ENCODE measurements at places on chromosomes 2 and 18.
A peak's percentile ranks its signal among the peaks of the same experiment; 100 is the strongest.

GRCh38 chr2:30541680-30542079 is 94.6 kb downstream of the LCLAT1 start:
- DNase-seq, result no peak

- peak; percentile 27 for DNase-seq
Measured at GRCh38 chr2:25567406-25567805, 106.0 kb downstream of the DTNB start.

- DNase-seq, result no peak
Measured at GRCh38 chr2:20213651-20214565, 11.0 kb downstream of the SDC1 start.

DNA sequence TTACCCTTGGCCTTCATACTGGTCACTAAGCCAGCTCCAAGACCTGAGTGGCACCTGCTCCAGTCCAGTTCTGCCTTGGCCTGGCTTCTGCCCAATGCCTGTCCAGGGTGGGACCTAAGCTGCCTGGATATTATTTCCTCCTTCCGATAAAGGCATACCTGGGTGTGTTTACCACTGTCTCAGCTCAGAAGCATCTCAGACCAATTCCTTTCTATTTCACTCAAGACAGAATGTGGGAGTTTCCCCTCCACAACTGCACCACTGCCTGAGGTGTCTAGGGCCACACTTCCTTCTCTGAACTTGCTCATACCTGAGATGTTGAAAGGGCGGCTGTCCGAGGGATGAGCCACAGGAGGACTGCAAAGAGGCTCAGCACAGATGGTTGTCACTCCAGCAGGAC is 18.4 kb upstream of the CAB39 start:
- DNase-seq, result no peak

GRCh38 chr2:237042101-237042500 is 43.6 kb upstream of the COPS8 start:
- DNase-seq, result no peak

DNA sequence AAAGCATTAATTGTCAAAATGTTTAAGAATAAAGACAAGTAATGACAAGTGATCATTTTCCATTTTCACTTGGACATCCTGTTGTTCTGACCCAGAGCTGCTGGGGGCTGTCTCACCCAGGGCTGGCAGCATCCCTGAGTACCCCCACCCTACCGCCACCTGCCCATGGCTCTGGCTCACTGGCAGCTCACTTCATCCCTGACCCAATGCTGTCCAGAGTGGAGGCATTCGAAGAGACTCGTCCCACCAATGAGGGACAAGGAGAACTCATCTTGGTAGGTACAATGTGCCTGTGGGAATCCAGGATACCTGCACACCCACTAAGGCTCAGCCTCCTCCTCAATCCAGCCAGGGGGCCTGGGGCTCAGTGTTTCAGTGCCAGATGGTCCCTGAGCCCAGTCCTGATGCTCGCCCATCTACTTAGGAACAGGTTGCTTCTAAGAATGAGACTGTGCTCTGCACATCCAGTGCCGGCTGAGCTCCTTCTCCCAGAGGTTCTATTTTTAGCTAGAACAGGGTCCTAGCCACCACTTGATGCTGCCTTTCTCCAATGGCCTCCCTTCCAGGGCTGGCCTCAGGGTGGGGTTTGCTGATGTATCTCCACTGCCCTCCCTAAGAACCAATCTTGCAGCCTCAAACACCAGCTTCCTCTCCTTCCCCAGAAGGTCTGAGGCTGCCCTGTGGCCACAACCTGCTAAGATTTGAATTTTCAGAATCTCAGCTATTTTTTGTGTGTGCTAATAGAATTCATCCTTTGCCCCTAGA is 53.7 kb downstream of the ADD2 start:
- no peak for DNase-seq
